ENCODE measurements at places on chromosomes 5 and 9.

GRCh38 chr5:170416526-170416925 lies 27.4 kb upstream of the KCNMB1 start:
- no peak for DNase-seq

DNA sequence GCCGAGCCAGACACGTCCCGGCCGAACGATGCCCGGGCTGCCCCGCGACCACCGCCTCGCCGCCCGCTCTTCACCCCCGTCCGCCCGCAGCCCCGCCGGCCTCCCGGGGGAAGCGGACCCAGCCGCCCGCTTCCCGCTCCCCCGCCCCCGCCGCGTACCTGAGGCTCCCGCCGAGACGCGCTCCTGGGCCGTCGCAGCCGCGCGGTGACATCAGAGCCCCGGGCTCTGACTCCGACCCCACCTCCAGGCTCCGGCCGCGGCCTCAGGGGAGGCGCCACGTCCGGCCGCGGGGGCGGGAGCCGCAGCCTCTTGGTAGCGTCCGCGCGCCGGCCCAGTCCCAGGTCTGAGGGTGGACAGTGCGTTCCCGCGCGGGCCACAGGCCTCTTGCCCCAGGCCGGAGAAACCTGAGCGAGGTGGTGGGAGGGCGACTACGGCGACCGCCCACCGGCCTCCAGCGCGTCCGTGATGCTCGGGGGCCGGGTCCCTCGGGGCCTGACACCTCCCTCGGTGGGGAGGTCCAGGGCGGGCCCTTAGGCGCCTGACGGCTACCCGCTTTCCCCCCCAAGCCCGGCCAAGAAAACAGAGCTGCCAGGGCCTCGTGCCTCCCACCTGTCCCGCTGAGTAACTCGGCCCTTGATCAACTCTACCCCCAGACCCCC lies at the start of gene SHROOM1:
SHROOM1 (minus strand) TSS at position 212 of the 659 bp plus-strand sequence. CDS start 4,507 bp downstream, outside the sequence.
- DNase-seq = no peak

GRCh38 chr9:128049843-128050242 lies 17.3 kb downstream of the NAIF1 start:
- DNase-seq = no peak

GRCh38 chr5:77638763-77639671 lies 504 bp upstream of the OTP start:
- DNase-seq = no peak

GRCh38 chr9:127423476-127423933 lies 677 bp upstream of the ZNF79 start:
- no peak for DNase-seq

GRCh38 chr9:70100362-70100761 lies 56.7 kb downstream of the MAMDC2 start:
- DNase-seq = no peak

- DNase-seq = no peak
Observed at GRCh38 chr9:3687145-3687544, 161.3 kb upstream of the RFX3 start.

DNA sequence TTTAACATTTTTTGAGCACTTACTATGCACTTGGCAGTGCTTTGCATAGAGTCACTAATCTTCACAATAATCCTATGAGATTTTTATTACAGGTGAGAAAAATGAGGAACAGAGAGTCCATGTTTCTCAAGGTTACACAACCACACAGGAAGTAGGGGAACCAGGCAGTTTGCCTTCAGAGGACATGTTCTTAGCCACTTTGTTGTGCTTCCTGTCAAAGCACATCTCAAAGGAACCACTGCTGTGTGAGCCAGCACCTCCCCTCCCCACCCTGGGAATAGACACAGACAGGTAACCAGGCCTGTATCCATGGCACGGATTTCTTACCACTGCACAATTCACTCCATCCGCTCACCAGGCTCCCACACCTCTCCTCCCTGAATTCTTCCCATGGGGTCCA lies 6.3 kb upstream of the DNAJB5 start:
- no peak for DNase-seq

GRCh38 chr9:95399261-95399660 lies 81.8 kb upstream of the FANCC start:
- DNase-seq = no peak

GRCh38 chr9:74479711-74480110 lies 17.4 kb upstream of the RORB start:
- DNase-seq = no peak

DNA sequence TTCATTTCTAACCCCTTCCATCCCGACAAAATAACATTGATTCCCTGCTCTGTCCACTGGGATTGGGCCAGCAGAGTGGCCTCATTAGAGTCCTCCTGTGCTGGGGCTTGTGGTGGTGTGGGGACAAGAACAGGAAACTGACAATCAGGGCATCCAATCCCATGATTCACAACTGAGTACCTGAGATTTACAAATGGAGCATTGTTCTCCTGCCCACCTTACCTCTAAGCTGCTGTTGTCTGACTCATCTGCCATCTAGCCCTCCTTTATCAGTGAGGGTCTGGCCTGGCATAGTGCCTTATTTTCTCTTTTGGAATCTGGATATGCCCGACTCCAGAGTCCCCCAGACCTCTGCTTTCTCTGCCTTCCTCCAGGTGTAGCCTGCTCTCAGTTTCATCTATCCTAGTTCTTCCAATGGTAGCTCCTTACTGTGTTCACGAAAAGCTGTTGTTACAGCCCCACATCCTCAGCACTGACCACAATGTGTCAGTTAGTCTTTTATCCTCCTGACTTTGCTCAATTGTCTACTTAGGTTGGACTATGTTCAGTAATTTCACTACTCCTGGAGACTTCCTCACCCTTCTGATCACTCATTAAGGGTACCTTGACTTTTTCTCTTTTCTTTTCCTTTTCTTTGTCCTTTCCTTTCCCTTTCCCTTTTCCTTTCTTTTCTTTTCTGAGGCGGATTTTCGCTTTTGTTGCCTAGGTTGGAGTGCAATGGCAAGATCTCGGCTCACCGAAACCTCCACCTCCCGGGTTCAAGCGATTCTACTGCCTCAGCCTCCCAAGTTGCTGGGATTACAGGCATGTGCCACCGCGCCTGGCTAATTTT lies 13.4 kb downstream of the WNT8A start:
- no peak for DNase-seq

- no peak for DNase-seq
Observed at GRCh38 chr5:100821751-100822150, 81.3 kb downstream of the ST8SIA4 start.

- DNase-seq = no peak
Observed at GRCh38 chr5:120516805-120517204, 52.7 kb downstream of the PRR16 start.

DNA sequence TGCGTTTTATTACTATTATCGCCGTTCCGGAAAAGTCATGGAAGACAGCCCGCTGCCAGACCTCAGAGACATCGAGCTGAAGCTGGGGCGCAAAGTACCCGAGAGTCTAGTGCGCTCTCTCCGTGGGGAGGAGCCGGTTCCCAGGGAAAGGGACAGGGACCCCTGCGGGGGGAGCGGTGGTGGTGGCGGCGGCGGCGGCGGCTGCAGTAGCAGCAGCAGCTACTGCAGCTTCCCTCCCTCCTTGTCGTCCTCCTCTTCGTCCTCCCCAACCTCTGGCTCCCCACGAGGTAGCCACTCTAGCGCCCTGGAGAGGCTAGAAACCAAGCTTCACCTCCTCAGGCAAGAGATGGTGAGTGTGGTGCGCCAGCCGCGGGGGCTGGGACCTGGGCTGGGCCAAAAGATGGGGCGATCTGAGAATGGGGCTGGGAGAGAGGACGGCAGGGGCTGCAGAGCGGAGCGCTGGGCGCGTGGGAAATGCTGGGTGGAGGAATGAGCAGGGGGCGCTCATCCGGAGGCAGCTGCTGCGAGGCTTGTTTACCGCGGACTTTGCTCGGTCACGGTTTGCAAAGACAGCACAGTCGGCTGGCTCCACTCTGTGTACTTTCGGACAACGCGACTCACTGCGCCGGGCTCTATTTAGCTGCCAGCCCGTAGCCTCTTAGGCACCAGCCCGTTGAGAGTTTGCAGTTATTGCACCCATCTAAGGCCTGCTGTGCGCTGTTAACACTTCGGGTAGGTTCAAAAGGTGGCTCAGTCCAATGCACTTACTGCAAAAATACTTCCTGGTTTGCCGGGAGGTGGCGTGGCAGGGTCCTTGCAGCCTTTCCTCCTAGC lies 1.1 kb downstream of the LURAP1L start:
- no peak for DNase-seq

DNA sequence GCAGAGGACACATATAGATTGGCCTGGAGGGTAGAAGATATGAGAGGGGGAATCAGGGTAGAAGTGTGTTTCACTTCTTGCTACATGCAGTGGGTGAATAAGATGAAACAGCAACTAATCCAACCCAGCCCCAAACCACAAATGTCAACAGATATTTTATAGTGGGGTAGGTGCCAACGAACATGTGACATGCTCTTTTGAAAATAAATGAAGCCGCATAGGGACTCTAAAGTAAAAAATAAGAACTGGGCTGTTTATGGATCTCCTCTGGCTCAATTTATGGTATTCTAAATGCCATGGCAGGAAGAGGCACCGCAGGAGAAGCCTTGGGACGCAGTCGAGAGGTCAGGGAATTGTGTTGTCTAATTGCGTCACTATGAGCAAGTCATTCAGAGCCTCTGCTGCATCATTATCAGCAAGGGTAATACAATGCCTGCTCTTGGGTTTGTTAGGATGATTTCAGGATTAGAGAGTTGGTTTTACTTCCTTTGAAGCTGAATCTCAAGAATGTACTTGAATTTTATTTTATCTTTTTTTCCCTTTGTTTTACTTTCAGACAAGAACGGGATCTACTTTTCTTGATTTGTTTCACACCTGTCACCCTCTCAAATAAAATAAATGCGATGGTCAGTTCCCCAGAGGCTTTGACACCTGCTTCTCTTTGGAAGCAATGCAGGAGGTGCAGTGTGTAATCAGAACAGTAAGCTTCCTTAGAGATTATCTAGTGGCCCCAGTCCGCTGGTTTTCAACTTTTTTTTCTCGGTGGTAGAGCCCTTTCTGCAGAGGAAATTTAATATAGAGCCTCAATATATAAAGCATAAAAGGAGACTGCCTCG lies 375.6 kb upstream of the CLINT1 start:
- DNase-seq = no peak

GRCh38 chr5:54329731-54330709 lies 19.6 kb upstream of the ARL15 start:
- DNase-seq = no peak

- no peak for DNase-seq
Observed at GRCh38 chr9:110116543-110116885, 91.4 kb downstream of the C9orf152 start.

DNA sequence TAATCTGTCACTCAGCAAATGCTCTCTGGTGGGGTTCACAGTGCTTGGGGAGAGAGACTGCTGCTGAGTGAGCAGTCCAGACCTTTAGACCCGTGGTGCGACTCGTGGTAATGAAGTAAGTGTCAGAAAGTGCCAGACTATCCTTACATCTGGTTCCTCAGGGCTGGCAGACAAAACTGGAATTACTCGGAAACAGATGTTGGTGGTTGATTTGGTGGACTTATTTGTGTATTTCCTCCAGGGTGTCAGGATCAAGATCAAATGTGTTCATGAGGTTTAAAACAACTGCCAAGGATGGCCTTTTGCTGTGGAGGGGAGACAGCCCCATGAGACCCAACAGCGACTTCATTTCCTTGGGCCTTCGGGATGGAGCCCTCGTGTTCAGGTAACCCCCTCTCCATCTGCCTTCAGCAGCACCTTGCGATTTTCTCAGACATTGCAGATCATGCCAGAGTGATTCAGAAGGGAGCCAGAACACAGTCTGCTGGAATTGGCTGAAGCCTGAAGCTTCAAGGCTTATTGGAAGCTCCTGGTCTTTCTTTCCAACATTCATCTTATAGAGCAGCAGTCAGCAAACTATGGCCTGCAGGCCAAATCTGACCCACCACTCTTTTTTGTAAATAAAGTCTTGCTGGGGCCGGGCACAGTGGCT lies 105.2 kb downstream of the LIFR start:
- no peak for DNase-seq

DNA sequence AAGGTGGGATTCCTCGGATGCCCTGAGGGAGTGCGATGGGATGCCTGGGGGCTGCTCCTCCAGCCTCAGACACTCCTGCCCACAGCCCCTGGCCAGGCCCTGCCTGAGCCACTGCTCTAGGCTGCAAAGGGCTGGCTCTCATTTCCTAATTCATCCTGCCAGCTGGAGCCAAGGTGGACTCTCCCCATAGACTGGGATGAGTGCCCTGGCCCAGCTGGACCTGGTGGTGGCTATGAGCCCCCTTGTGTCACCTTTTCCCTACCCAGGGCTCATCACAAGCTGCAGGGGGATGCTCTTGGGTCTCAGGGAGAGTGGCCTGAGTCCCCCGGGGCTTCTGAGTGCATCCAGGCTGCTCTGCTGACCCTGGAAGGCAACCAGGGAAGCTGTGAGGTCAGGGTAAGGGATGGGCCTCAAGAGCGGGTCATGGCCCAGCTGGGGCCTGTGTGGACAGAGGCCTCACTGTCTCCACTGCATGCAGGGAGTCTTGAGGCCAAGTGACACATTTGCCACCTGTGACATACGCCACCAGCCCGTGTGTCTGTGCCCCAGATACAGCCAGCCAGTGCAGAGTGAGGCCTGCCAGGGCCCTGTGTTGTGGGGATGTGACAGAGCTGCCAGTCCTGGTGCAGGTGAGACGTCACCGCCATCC lies 102.7 kb upstream of the IER5L start:
- no peak for DNase-seq

DNA sequence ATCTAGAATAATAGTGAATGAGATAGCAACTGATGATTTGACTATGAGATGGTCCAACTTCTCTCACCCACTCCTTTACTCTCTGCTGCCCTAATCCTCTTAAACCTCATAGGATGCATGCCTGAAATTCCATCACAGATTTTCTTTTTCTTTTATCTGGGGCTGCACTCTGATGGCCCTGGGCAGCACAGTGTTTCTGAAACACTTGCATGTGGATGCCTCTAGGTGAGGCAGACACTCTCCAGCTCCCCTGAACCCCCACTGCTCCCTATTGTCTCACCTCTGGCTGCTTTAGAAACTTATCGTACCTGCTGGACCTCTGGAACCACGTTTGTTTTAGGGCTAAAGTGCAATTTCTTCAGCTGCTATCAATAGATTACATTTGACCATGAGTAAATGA lies 67.5 kb downstream of the HTR4 start:
- DNase-seq = no peak

GRCh38 chr5:14322437-14323187 lies 179.5 kb downstream of the TRIO start:
- DNase-seq = no peak

GRCh38 chr5:68225911-68226545 lies 10.5 kb downstream of the PIK3R1 start:
- no peak for DNase-seq

DNA sequence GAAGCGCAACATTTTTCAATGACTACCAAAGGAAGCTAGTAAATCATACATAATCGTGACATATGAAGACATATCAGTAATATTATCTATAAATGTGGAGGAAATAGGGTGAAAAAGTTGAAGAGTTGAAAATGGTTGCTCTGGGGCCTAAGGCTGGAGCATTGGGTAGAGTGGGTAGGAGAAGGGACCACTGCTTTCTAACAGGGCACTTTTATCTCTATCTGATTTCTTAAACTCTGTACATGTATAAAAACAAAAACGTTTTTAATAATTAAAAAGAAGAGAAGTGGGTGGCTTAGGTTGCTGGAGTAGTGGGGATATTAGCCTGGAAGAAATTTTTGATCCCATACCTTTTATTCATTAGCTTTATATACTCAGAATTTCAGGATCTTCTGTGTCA lies 44.2 kb upstream of the ITGA1 start:
- DNase-seq = no peak

- no peak for DNase-seq
Observed at GRCh38 chr5:59777028-59777427, 116.5 kb downstream of the PDE4D start.

Measured in stimulated activated CD4-positive, alpha-beta T cell treated with anti-CD3 and anti-CD28 coated beads, Interleukin-1b, Interleukin-23, amount 100 ng/mL, for 4 hours (primary cell).